ENCODE measurements at places on chromosomes 5 and 9. TPM values are rescaled to one million over a fixed set of nuclear protein-coding genes. Genes with fewer than 3 reads are reported as not detected.
A peak's percentile ranks its signal among the peaks of the same experiment; 100 is the strongest.

DNA sequence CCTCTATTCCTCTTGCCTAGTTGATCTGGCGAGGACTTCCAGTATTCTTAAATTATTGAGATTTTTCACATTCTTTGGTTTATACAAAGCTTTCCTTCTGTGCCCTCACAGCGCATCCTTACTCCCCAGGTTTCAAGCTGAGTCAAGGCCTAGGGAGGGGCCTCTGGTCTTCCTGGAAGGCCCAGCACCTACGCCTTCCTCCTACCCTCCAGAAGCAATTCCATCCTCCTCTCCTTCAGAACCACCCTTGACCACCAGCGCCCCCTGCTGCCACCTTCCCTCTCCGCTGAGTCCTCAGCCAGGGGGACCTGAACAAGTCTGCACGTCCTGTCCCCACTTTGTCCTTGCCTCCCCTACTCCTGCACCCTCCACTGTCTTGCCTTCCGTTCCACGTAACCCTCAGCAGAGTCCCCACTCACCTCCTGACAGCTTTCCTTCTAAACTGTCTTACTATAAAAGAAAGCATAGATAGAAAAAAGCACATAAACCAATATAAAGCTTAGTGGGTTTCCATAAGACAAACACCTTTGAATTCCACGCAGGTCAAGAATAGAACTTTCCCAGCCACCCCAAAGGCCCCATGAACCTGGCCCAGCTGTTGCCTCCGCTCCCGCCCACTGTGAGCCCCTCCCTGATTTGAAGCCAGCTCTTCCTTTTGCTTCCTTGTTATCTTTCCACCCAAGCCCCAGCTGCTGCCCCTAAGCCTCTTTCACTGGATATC is 63.0 kb upstream of the CTSL start:
- H3K27ac ChIP-seq: no peak overlapping the region
- peak; percentile 85 for DNase-seq
- H3K4me1 ChIP-seq: no peaks in the 10 kb centered on the region
- H3K36me3 ChIP-seq: no peaks in the 10 kb centered on the region
- no peaks in the 10 kb centered on the region for H3K27me3 ChIP-seq

GRCh38 chr9:101514071-101514470 is 19.6 kb upstream of the RNF20 start:
- H3K27ac ChIP-seq: no peak overlapping the region
- H3K36me3 ChIP-seq: no peaks in the 10 kb centered on the region
- H3K4me3 ChIP-seq: no peak overlapping the region
- no peak for DNase-seq
- H3K27me3 ChIP-seq: no peaks in the 10 kb centered on the region

The IL17B gene
- total RNA-seq: not detected

GRCh38 chr5:14286007-14286406 is 142.9 kb downstream of the TRIO start:
- DNase-seq: no peak
- no peaks in the 10 kb centered on the region for H3K4me1 ChIP-seq
- H3K27ac ChIP-seq: no peak overlapping the region
- H3K27me3 ChIP-seq: no peaks in the 10 kb centered on the region

The ZDHHC11 gene
- total RNA-seq: 0.54 TPM

The AGXT2 gene
- total RNA-seq: not detected

DNA sequence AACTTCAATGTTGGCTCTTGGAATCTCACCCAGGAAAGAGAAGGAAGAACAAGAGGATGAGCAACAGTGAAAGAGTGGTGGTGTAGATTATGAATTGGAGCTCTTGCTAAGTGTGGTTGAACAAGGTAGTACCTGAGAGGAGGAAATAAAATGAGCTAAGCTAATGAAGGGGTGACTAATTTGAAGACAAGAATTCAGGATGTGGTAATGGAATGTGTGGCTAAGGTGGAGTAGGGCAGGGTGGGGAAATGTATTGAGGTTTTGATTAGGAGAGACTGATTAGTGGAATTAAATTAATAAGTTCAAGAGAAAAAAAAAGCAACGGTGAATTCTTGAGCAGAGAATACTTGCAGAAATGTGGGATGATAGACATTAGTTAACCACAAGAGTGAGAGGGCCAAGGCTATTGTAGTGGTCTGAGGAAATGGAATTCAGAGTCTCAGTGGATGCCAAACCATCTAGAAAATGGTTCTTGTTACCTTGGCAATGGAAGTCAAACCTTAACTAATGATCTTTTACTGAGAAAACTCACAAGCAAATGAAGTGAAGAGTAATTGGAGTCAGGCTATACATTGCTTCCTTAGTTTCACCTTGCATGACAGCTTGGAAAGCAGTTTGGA is 648.3 kb upstream of the ZNF608 start:
- H3K4me1 ChIP-seq: no peaks in the 10 kb centered on the region
- H3K36me3 ChIP-seq: no peaks in the 10 kb centered on the region
- no peak overlapping the region for H3K27ac ChIP-seq

DNA sequence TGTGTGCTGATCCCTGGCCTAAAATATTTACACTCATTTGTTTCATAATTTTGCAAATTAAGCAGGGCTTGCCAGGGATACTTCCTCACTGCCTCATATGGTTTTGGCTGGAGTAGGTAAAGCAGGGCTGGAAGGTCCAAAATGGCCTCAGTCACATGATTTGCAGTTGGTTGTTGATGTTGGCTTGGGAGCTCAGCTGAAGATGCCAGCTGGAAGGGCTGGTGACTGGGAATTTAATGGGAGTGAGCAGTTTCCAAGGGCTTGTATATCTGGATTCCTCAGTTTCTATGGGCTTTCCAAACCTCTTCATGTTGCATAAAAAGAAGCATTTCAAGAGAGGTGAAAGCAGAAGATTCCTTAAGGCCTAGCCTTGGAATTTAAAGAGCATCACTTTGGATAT is 729.3 kb downstream of the CDH18 start:
- no peak overlapping the region for H3K27ac ChIP-seq
- no peaks in the 10 kb centered on the region for H3K4me1 ChIP-seq
- no peaks in the 10 kb centered on the region for H3K36me3 ChIP-seq
- no peak overlapping the region for H3K4me3 ChIP-seq

DNA sequence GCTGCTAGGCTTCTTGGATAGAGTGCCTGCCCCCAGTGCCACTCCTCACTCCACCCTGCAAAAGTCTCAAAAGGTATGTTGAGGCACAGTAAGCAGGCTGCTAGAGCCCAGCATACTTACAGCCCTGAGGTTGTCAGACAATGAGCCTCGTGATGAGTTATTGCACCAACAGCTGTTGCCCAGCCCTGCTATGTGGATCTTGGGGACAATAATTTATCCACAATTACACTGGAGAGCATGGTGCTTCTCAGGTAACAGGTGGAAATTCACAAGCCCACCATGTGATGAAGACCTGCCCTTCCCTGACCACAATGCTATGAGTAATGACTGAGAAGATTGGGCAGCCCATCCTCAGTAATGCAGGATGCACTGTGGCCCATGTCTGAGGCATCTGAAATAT is 36.5 kb downstream of the KCNIP1 start:
- H3K27me3 ChIP-seq: no peaks in the 10 kb centered on the region
- H3K4me3 ChIP-seq: no peak overlapping the region
- H3K27ac ChIP-seq: no peak overlapping the region
- DNase-seq: no peak
- no peaks in the 10 kb centered on the region for H3K36me3 ChIP-seq

The TMC1 gene
- not detected for total RNA-seq

GRCh38 chr9:100652850-100653249 is 75.0 kb downstream of the CAVIN4 start:
- H3K4me3 ChIP-seq: no peak overlapping the region
- no peaks in the 10 kb centered on the region for H3K4me1 ChIP-seq
- H3K27ac ChIP-seq: no peak overlapping the region
- no peaks in the 10 kb centered on the region for H3K36me3 ChIP-seq
- no peaks in the 10 kb centered on the region for H3K27me3 ChIP-seq

GRCh38 chr9:107973451-107973850 is 483.9 kb upstream of the KLF4 start:
- no peak overlapping the region for H3K4me3 ChIP-seq
- no peak for DNase-seq
- H3K4me1 ChIP-seq: no peaks in the 10 kb centered on the region
- no peaks in the 10 kb centered on the region for H3K36me3 ChIP-seq
- H3K27me3 ChIP-seq: no peaks in the 10 kb centered on the region

The GPRIN1 gene
- total RNA-seq: 0.27 TPM

The SLC1A1 gene
- total RNA-seq: 49.0 TPM

GRCh38 chr5:37836592-37837413 is 3.0 kb downstream of the GDNF start:
- peaks cover 37% of the 10 kb centered on the region for H3K4me1 ChIP-seq
- peaks cover 42% of the 10 kb centered on the region for H3K27me3 ChIP-seq
- no peak for DNase-seq
- no peak overlapping the region for H3K4me3 ChIP-seq
- no peaks in the 10 kb centered on the region for H3K36me3 ChIP-seq
- H3K27ac ChIP-seq: no peak overlapping the region

The HIGD2A gene
- total RNA-seq: 112 TPM

The ZNF169 gene
- total RNA-seq: 8.9 TPM

DNA sequence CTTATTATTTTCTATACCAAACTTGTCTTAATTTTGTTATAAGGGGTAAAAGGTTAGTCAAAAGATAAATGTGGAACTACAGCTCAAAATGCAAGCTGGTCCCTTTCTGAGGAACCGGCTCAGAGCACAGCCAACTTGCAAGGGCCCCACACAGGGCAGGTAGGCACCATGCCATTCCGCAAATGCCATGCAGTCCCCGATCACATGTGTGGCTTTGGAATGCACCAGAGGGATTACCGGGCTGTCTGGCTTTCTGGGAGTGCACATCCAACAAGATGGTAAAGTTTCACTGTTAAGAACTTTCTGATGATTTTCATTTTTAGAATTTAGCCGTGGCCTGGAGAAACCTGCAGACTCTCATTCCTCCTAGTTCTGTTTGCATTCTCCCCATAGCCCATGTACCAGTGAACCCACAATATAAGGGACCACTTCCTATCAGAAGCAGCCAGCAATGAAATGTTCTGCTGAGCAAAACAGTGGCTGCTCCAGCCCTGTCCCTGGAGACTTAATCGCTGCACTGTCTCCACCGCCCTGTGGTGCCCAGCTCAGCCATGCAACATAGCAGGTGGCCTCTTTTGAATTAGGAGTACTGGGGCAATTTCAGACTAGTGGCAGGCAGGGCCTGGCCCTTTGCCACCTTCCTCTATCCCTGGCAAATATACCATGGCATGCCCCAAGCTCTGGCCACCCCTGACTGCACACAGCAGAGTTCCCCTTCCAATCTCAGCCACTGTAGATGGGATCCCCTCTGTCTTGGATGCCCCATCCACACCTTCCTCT is 11.4 kb downstream of the SHB start:
- DNase-seq: peak; percentile 86
- H3K27ac ChIP-seq: peak overlapping the region; percentile 19
- H3K36me3 ChIP-seq: no peaks in the 10 kb centered on the region
- no peak overlapping the region for H3K4me3 ChIP-seq
- no peaks in the 10 kb centered on the region for H3K27me3 ChIP-seq
- peaks cover 64% of the 10 kb centered on the region for H3K4me1 ChIP-seq

The PCDHB10 gene
- 1.6 TPM for total RNA-seq

- H3K36me3 ChIP-seq: no peaks in the 10 kb centered on the region
- no peak overlapping the region for H3K27ac ChIP-seq
- no peaks in the 10 kb centered on the region for H3K27me3 ChIP-seq
- DNase-seq: no peak
- no peaks in the 10 kb centered on the region for H3K4me1 ChIP-seq
- H3K4me3 ChIP-seq: no peak overlapping the region
Observed at GRCh38 chr9:14935106-14935751, 25.0 kb upstream of the FREM1 start.

DNA sequence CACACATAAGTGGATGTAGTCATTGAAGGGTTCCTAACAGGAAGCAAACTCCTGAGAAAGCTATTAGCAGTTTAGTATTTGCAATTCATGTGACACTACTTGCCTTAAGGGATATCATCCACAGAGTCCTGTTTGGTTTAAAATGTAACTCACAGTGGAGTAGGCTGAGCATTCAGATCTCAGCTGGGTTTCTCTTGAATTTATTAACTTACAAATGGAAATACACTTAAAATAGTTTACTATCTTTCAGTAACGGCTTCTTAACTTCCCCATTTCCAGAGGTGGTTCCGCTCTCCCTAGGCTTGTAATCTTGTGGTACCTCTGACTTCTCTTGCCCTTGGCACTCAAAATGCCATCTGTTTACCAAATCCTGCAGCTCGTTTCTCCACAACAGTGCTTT is 660.7 kb upstream of the ADAMTS16 start:
- no peak for DNase-seq
- peaks cover 9% of the 10 kb centered on the region for H3K4me1 ChIP-seq
- H3K4me3 ChIP-seq: no peak overlapping the region
- H3K27me3 ChIP-seq: no peaks in the 10 kb centered on the region

The IL13 gene
- total RNA-seq: not detected

- H3K36me3 ChIP-seq: no peaks in the 10 kb centered on the region
- no peaks in the 10 kb centered on the region for H3K27me3 ChIP-seq
- H3K4me1 ChIP-seq: no peaks in the 10 kb centered on the region
- no peak overlapping the region for H3K4me3 ChIP-seq
Observed at GRCh38 chr5:96142786-96143434, 181.3 kb upstream of the ELL2 start.

The LRRC26 gene
- total RNA-seq: not detected

DNA sequence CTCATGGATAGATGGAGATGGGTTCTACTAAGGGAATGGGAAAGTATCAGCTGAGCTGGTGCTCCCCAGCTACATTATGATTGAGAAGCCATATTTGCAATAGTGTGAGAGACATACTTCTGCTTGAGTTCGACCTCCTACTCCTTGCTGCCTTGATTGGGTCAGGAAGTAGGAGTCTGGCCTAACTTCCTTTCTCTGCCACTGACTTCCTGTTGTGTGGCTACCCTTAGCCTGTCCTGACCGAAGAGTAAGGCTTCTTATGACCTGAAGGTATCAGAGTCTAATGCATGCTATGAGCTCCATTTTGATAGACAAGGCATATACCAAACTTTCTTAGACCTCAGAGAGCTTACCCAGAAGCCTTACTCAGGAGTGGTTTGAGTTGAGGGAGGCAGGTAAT is 53.9 kb downstream of the OSTF1 start:
- no peak overlapping the region for H3K4me3 ChIP-seq
- H3K4me1 ChIP-seq: no peaks in the 10 kb centered on the region
- DNase-seq: no peak
- H3K27me3 ChIP-seq: no peaks in the 10 kb centered on the region
- no peak overlapping the region for H3K27ac ChIP-seq
- peaks cover 13% of the 10 kb centered on the region for H3K36me3 ChIP-seq

DNA sequence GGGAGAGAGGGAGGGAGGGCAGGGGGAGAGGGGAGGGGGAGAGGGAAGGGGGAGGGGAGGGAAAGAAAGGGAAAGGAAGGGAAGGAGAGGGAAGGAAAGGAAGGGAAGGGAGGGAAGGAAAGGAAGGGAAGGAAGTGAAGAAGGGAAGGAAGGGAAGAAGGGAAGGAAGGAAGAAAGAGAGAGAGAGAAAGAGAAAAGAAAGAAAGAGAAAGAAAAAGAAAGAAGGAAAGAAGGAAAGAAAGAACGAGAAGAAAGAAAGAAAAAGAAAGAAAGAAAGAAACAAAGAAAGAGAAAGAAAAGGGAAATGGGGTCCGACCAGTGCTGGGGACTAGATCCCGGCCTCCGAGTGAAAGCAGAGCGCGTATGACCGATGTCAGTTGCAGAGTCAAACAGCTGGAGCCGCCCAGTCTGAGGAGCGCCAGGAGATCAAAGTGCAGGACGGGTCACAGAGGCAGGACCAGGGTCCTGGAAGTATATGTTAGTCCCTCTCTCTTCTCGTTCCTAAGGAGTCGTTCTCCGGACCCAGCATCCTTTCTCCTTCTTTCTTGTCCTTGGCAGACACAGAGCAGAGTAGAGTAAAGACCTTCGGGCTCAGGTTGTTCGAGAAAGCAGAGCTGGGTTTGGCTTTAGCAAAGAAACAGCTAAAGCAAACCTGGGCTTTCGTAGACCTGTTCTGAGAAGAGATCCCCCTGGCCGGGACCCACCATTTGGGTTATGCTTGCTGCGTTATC is 305.4 kb upstream of the MSX2 start:
- H3K36me3 ChIP-seq: no peaks in the 10 kb centered on the region
- H3K27me3 ChIP-seq: no peaks in the 10 kb centered on the region
- no peaks in the 10 kb centered on the region for H3K4me1 ChIP-seq
- H3K4me3 ChIP-seq: no peak overlapping the region
- DNase-seq: peak; percentile 5

The PCDHAC2 gene
- total RNA-seq: 2.5 TPM

All from thyroid gland (tissue), 4 donors.